ENCODE measurements at places on chromosomes 12 and 14.
A peak's percentile ranks its signal among the peaks of the same experiment; 100 is the strongest.

- DNase-seq = no peak
These were observed 46.7 kb downstream of the TNFAIP2 start for GRCh38 chr14:103169954-103170353.

GRCh38 chr12:55637467-55637866, 775 bp downstream of the OR10P1 start:
- no peak for DNase-seq

DNA sequence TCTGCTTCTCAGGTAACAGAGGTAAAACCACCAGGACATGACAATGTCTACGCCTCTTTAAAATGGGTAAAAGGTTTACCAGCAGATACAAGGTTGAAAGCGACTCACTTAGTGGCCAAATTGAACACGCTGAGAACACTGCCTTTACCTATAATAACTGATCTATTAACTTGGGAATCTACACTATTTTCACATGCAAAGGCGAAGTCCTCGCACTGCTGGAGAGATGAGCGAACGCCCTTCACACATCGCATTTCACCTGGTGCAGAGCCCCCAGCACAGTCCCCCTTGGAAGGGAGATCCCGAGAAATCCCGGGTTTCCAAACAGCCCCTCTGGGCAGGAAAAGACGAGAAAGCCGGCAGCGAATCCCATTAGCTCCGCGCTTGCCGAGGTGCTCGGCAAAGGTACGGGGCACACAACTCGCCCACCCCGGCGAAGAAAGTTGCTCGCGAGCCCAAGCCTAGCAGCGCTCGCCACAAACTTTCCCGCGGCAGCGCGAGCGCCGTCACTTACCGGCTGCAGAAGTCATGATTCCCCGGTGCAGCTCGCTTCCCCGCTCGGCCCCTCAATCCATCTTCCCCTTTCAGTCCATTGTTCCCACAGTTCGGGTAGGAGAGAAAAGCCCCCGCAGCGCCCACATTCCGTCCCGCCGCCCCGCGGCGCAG, 423 bp downstream of the FGD6 start:
- peak; percentile 45 for DNase-seq

DNA sequence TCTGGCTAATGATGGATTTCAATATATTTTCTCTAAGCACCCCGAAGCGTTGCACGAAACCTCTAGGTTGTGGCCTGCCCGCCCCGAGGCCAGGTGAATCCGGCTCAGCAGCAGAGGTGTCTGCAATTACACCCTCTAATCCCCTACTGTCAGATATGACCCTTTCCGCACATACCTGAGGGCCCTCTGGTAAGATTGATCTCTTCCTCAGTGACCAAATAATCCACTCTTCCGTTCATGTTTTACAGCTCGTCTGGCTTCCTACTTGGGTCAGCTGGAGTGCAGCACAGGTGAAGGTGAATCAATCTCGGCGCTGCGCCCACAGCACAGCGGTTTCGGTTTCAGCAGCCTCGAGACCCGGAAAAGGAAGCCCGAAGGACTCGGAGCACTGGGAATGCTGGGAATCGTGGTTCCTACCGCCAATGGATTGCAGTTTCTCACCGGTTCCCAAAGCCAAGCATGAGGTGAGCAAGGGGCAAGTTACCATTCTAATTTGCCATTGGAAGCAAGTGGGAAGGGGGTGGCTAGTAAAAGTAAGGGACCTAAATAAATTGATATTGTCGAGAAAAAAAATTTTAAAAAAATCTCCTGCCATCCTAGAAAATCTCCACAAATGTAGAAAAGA, at the start of gene SYNJ2BP:
SYNJ2BP (minus strand) TSS at position 366 of the 625 bp plus-strand sequence; CDS start at position 239, 127 bp downstream.
- DNase-seq = peak; percentile 42

DNA sequence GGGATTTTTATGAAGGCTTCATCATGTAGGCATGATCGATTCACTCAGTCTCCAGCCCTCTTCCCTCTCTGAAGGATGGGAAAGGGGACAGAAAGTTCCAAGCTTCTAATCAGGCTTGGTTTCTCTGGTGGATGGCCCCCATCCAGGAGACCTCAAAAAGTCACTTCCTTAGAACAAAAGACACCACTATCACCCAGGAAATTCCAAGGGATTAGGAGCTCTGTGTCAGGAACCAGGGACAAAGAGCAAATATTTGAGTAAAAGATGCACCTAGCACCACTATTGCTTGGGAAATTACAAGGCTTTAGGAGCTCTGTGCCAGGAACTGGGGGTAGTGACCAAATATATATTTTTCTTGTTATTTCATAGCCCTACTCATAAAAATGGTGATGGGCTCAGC, 33.6 kb upstream of the TMX1 start:
- no peak for DNase-seq

- DNase-seq = no peak
These were observed 57.3 kb downstream of the ACACB start for GRCh38 chr12:109173443-109174240.

All from hematopoietic multipotent progenitor cell treated with erythropoietin and hydrocortisone succinate and interleukin-3 and kit ligand, for 8 days (in vitro differentiated cells).